Transverse colon (tissue), 4 donors: ENCODE measurements at places on chromosomes 2 and 18.
A peak's percentile ranks its signal among the peaks of the same experiment; 100 is the strongest.

DNA sequence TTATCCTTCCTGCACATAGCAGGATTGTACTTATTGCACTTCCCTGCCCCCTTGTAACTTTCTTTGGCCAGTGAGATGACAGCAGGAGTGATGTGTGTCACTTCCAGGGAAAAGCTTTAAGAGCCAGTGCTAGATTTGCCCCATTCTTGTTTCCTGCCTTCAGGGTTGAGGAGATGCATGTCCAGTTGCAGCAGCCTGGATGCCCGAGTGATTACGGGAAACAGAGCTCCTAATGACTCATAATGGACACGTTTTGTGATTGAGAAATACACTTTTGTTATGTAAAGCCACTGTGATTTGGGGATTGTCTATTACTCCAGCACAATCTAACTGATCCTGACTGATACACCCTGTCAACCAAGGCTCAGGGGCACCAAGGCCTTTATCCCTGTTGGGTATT is 5.0 kb upstream of the TET3 start:
- no peak overlapping the region for H3K4me3 ChIP-seq
- no peak overlapping the region for H3K27ac ChIP-seq
- H3K36me3 ChIP-seq: no peaks in the 10 kb centered on the region
- DNase-seq: no peak
- no peaks in the 10 kb centered on the region for H3K27me3 ChIP-seq
- peaks cover 48% of the 10 kb centered on the region for H3K4me1 ChIP-seq

DNA sequence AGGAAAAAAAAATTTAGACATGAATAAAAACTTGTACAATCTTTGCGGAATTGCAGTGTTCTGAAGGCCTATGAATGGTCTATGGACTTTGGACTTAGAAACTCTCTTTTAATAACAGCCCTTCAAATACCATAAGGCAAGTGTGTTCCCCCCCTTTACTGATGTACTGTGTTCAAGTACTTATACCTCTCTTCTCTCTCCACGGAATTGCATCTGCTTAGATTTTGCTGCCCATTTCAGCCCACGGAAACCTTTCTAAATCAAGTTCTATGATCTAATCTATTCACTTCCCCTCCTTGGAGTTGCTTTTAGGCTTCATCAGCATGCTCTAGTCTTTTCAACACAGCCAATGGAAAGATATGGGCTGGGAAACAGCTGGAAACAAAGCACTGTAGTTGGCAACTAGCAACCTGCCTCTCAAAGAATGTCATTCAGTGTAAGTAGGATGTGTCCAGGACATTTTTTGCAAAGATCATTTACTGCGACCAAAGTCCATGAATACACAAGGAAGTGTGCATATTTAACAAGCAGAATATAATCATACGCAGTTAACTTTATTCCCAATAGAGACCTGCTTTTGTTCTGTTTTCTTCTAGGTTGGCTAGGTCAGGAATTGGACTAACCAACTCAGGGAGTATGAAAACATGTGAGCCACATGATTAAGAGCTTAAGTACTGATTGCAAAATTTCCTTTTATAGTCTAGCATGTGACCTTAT is 58.0 kb downstream of the SLC40A1 start:
- H3K36me3 ChIP-seq: no peaks in the 10 kb centered on the region
- DNase-seq: peak; percentile 36
- peaks cover 7% of the 10 kb centered on the region for H3K4me1 ChIP-seq
- H3K27me3 ChIP-seq: no peaks in the 10 kb centered on the region

DNA sequence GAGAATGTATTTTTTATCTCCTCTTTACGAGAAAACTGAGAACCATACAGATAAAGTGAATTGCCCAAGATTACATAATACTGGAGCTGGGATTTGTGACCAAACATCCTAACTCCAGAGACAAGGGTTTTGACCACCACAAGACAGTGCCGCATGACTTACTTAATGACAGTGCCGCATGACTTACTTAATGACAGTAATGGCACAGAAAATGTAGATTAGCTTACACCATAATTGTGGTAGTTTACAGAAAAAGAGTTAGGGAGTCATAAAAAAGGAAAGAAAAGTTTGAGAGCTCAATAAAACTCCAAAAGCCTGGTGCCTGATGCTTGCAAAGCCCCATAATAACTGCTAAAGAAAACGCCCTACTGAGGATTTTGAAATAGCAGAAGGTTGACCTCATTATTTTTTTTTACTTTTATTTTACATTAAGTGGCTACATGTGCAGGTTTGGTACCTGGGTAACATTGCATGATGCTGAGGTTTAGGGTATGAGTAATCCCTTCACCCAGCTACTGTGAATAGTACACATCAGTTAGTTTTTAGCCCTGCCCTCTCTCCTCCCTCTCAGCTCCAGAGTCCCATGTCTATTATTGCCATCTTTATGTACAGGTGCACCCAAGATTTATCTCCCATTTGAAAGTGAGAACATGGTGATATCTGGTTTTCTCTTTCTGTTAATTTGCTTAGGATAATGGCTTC is 310.0 kb upstream of the UBE2E3 start:
- no peaks in the 10 kb centered on the region for H3K4me1 ChIP-seq
- DNase-seq: no peak
- no peak overlapping the region for H3K4me3 ChIP-seq
- no peaks in the 10 kb centered on the region for H3K36me3 ChIP-seq
- no peak overlapping the region for H3K27ac ChIP-seq

DNA sequence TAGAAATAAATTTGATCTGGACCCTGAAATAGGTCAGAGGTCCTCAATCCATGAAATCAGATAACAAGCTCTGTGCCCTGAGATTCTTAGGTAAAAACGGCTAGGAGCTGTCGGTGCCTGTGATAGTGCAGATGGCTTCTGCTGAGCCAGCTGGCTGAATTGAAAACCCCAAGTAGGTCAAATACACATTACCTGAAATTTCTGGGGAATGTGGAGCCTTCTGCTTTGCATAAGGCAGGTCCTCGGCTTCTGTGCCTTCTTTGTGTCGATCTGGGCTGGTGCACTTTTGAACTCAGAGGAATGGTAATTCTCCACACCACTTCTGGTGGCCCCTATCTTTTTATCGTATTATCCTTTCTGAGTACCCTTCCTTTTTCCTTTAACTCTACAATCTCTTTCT is 66.6 kb downstream of the CNTNAP5 start:
- DNase-seq: no peak
- no peak overlapping the region for H3K27ac ChIP-seq

DNA sequence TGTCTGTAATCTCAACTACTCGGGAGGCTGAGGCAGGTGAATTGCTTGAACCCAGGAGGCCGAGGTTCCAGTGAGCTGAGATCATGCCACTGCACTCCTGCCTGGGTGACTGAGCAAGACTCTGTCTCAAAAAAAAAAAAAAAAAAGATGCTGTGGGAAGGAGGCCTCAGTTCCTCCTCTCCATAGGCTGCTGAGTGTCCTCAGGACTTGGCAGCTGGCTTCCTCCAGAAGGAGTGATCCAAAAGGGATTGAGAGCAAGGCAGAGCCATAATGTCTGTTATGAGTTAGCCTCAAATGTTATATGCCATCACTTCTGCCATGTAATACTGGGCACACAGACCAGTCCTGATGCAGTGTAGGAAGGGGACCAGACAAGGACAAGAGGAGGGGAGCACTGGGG is 6.6 kb upstream of the NPC1 start:
- H3K4me1 ChIP-seq: no peaks in the 10 kb centered on the region
- DNase-seq: no peak
- H3K36me3 ChIP-seq: no peaks in the 10 kb centered on the region
- no peak overlapping the region for H3K27ac ChIP-seq

GRCh38 chr18:7155092-7155491 is 37.5 kb upstream of the LAMA1 start:
- no peaks in the 10 kb centered on the region for H3K36me3 ChIP-seq
- H3K4me1 ChIP-seq: no peaks in the 10 kb centered on the region
- no peak overlapping the region for H3K27ac ChIP-seq

DNA sequence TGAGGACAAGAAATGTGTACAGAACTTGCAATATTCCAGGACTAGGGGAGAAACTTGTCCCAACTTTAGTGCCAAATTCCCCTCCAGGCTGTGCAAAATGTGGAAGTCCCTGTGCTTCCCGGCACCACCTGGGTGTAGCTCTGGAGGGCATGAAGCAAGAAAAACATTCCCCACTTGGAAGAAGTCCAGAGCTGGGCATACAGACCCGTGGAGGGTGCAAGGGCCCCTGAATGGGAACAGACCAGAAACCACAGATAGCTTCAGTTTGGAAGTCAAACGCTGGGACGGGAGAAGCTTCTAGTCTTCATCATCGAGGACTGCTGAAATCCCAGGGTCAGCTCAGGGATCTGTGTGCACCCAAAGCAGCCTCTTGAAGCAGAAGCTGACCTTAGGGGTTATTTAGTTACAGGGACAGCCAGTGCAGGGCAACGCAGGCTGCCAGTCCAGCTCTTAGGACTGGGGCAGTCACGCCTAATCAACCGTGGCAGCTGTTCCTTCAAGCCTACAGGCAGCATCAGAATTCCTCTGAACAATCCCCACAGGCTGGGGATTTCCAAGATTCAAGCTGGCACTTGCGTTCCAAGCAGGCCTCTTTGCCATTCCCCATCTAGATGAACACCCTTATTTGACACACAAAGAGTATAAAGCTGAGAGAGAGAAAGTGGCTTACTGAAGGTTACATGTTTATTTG is 269.4 kb downstream of the LOXHD1 start:
- H3K4me3 ChIP-seq: no peak overlapping the region
- H3K36me3 ChIP-seq: no peaks in the 10 kb centered on the region
- peaks cover 10% of the 10 kb centered on the region for H3K4me1 ChIP-seq
- no peaks in the 10 kb centered on the region for H3K27me3 ChIP-seq
- H3K27ac ChIP-seq: no peak overlapping the region
